ENCODE measurements at places on chromosomes 3 and 15.

DNA sequence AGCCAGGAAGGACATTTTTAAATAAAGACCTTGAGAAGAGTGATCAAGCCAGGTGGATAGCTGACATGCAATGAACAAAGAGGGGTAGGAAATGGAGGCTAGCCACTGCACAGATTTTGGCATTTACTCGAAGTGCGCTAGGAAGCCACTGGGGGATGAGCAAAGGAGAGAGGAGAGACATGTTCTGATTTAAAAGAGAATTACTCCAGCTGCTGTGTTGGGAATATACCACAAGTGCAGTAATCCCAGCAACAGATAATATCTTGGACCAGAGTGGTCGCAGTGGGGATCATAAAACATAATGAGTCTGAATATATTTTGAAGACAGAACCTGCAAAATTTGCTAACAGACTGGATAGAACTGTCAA lies 19.9 kb downstream of the KPNA4 start:
- DNase-seq = no peak

GRCh38 chr3:51706788-51707731 lies at the start of gene GRM2:
GRM2 (plus strand) TSS chr3:51707068; CDS start chr3:51708984, 1,916 bp downstream.
- DNase-seq = no peak

- DNase-seq = no peak
Measured at GRCh38 chr15:93485438-93486327, 396.7 kb upstream of the RGMA start.

- no peak for DNase-seq
Measured at GRCh38 chr3:194154346-194154745, 18.4 kb downstream of the HES1 start.

GRCh38 chr15:25568751-25569150 lies 129.9 kb upstream of the UBE3A start:
- no peak for DNase-seq

DNA sequence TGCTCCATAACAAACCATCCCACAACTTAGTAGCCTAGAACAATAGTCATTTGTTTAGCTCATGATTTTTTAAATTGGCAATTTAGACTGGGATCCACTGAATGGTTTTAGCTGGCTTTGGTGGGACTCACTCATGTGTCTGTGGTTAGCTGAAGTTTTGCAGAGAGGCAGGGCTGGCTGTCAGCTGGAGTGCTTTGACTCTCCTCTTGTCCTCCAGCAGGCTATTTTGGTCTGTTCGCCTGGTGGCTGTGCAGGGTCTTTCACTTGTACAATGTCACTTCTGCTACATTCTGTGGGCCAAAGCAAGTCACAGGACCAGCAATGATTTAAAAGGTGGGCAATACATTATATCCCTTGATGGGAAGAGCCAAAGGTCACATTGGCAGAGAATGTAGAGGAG lies 1146.5 kb downstream of the ROBO2 start:
- DNase-seq = no peak

GRCh38 chr3:191944835-191945234 lies 483.9 kb downstream of the PYDC2 start:
- DNase-seq = no peak

GRCh38 chr3:8519156-8519555 lies 17.5 kb downstream of the LMCD1 start:
- no peak for DNase-seq

Data from activated CD8-positive, alpha-beta memory T cell treated with anti-CD3 and anti-CD28 coated beads for 1 hour (primary cell).